ENCODE measurements at places on chromosomes 1 and 21. TPM values are rescaled to one million over a fixed set of nuclear protein-coding genes. Genes with fewer than 3 reads are reported as not detected.

The ARHGAP30 gene
- total RNA-seq = 5.2 TPM

The OR10K1 gene
- total RNA-seq = not detected

GRCh38 chr1:60170709-60171108 is 97.1 kb upstream of the C1orf87 start:
- no peak for DNase-seq

DNA sequence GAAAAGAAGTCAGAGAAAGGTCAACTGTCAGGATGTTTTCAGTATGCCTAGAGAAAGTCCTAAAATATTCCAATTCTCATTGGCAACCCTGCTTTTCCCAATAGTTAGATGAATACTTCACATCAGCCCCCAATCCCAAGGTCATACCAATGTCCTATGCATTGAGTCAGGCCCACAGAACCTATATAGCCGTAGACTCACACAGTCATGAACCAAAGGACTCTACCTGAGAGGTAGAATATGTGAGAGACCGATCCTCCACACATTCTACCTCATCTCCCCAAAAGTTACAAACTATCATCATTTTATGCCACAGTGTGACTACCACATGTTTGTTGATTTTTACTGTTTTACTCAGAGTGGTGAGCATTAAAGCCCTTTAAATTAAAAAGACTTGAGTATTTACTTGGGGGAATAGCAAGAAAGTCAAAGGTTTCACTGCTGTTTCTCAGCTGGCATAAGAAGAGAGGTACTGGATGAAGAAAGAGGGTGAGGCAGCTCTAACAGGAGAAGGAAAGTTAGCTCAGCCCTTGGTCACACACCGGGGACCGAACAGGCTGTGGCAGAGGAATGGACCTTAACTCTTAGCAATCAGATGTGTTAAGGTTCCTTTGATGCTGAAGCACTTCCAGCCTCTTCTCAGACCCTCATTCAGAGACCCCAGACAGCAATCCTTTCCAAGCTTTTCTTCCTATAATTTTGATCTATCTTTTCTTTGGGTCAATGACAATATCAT is 937 bp downstream of the CD48 start:
- DNase-seq = no peak

GRCh38 chr1:25668931-25669573 is 52.5 kb downstream of the MAN1C1 start:
- no peak for DNase-seq

DNA sequence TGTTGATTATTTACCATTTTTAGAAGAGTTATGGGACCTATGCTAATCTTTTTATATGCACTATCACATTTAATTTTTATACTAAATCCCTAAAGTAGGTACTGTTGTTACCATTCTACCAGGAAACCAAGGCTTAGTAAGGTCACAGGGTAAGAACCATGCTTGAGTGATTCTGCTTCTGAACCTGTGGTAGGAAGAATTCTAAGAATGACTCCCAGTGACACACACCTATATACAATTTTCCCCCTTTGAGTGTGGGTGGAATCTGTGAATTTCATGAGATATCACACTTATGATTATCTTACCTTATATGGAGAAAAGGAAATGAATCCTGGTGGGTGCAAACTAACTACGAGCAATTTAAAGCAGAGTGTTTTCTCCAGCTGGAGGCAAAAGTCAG is 391.0 kb downstream of the USH2A start:
- DNase-seq = no peak

The KDM5B gene
- total RNA-seq = 122 TPM
